ENCODE measurements at places on chromosomes 6 and 20. TPM values are rescaled to one million over a fixed set of nuclear protein-coding genes. Genes with fewer than 3 reads are reported as not detected.

Gene C20orf204
- 9.7 TPM for total RNA-seq

DNA sequence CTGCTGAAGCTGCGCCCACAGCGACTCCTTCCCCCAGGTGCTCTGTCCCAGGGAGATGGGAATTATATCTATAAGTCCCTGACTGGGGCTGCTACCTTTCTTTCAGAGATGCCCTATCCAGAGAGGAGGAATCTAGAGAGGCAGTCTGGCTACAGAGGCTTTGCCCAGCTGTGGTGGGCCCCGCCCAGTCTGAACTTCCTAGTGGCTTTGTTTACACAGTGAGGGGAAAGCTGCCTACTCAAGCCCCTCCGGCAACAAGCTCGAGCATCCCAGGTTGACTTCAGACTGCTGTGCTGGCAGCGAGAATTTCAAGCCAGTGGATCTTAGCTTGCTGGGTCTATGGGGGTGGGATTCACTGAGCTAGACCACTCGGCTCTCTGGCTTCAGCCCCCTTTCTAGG lies 152.5 kb upstream of the MAP3K7 start:
- no peak for DNase-seq

Gene PIGT
- 72.7 TPM for total RNA-seq

- H3K4me1 ChIP-seq: no peaks in the 10 kb centered on the region
- H3K27ac ChIP-seq: no peak overlapping the region
- no peak overlapping the region for H3K4me3 ChIP-seq
- no peaks in the 10 kb centered on the region for H3K36me3 ChIP-seq
- no peaks in the 10 kb centered on the region for H3K27me3 ChIP-seq
- no peak for DNase-seq
Measured at GRCh38 chr6:91267246-91267645, 680.4 kb upstream of the MAP3K7 start.

Gene LHFPL5
- not detected for total RNA-seq

- H3K27ac ChIP-seq: no peak overlapping the region
- no peaks in the 10 kb centered on the region for H3K36me3 ChIP-seq
Measured at GRCh38 chr6:11006061-11006460, 38.0 kb downstream of the ELOVL2 start.

- no peak for DNase-seq
- no peak overlapping the region for H3K4me3 ChIP-seq
- H3K27me3 ChIP-seq: no peaks in the 10 kb centered on the region
- H3K36me3 ChIP-seq: no peaks in the 10 kb centered on the region
- no peaks in the 10 kb centered on the region for H3K4me1 ChIP-seq
Measured at GRCh38 chr6:49300911-49301310, 162.1 kb downstream of the MMUT start.

Gene TRMT6
- total RNA-seq: 14.7 TPM

Gene SYTL3
- total RNA-seq: 65.3 TPM

Gene BPHL
- total RNA-seq: 7.7 TPM

Gene TNF
- 18.6 TPM for total RNA-seq

DNA sequence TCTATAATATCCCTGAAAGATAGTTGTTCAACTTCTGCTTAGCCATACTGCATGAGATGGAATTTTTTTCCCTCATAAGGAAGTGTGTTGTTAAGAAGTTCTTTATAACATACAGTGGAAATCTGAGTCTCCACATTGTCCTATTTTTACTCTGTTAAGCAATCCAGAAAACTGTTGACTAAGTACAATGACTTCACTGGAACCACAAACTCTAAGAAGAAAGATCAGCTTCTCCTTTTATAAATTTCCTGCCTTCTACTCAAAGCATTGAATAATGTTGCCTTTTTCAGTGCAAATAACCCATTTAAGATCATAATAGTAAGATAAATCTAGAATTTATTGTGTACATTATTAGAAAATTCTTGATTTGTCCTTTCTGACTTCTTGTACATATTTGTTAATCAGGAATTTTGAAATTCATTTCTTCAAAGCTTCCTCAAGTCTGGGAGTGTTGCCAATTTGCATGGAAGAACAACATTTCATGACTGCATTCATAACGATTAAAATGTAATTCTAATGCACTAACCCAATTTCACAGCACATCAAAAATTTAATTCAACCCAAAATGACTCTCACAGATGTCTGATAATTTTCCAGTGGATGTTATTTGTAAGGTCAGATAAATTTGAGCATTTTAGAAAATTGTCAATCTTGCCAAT lies 45.6 kb upstream of the ANKEF1 start:
- H3K27me3 ChIP-seq: peaks cover 8% of the 10 kb centered on the region
- no peak for DNase-seq
- H3K27ac ChIP-seq: no peak overlapping the region

- H3K4me1 ChIP-seq: no peaks in the 10 kb centered on the region
- H3K27ac ChIP-seq: no peak overlapping the region
- no peaks in the 10 kb centered on the region for H3K36me3 ChIP-seq
- no peak overlapping the region for H3K4me3 ChIP-seq
Measured at GRCh38 chr6:132007474-132008190, 56.5 kb upstream of the CCN2 start.

- no peaks in the 10 kb centered on the region for H3K36me3 ChIP-seq
- H3K4me3 ChIP-seq: no peak overlapping the region
- no peak overlapping the region for H3K27ac ChIP-seq
- H3K27me3 ChIP-seq: no peaks in the 10 kb centered on the region
- H3K4me1 ChIP-seq: no peaks in the 10 kb centered on the region
- DNase-seq: no peak
Measured at GRCh38 chr20:16129411-16129810, 443.8 kb downstream of the KIF16B start.

DNA sequence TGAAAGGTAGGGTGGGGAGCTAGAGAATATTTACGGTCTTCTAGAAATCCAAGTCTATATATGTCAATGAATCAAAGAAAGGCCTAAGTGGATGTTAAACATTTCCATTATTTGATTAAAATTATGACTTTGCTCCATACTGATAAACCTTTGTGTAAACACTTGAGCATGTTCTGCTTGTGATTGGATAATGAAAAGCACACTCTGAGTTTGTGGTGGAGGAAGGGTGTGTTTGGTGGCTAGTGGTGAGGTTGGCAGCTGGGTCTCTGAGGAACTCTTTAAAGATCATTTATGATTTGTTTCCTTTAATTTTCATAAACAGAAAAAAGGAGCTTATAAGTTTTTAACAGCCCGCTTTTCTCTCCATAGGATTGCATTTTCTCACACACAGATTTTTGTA lies 84.7 kb downstream of the RFPL4B start:
- no peaks in the 10 kb centered on the region for H3K4me1 ChIP-seq
- no peaks in the 10 kb centered on the region for H3K36me3 ChIP-seq

- no peak for DNase-seq
- no peaks in the 10 kb centered on the region for H3K4me1 ChIP-seq
- no peaks in the 10 kb centered on the region for H3K36me3 ChIP-seq
- no peak overlapping the region for H3K4me3 ChIP-seq
- H3K27me3 ChIP-seq: peaks cover 26% of the 10 kb centered on the region
Measured at GRCh38 chr6:139590206-139590605, 215.8 kb upstream of the CITED2 start.

Gene DEFB132
- total RNA-seq: not detected

Gene GPR6
- total RNA-seq: not detected

- peaks cover 8% of the 10 kb centered on the region for H3K4me1 ChIP-seq
- peak within 1 kb of the TSS; percentile 60 for H3K4me3 ChIP-seq
- H3K27me3 ChIP-seq: peaks cover 22% of the 10 kb centered on the region
- peak within 1 kb of the TSS; percentile 51 for H3K27ac ChIP-seq
- DNase-seq: peak; percentile 46
Measured at GRCh38 chr20:10218536-10219451, at the start of gene SNAP25. SNAP25 (plus strand) TSS chr20:10218830; CDS start chr20:10275492, 56,662 bp downstream.

GRCh38 chr6:132537145-132537544 lies 932 bp upstream of the TAAR9 start:
- H3K27me3 ChIP-seq: peaks cover 32% of the 10 kb centered on the region
- no peak overlapping the region for H3K4me3 ChIP-seq
- no peak for DNase-seq
- no peaks in the 10 kb centered on the region for H3K4me1 ChIP-seq
- no peak overlapping the region for H3K27ac ChIP-seq
- no peaks in the 10 kb centered on the region for H3K36me3 ChIP-seq

GRCh38 chr6:84860920-84861319 lies 96.5 kb upstream of the TBX18 start:
- H3K27ac ChIP-seq: no peak overlapping the region
- no peaks in the 10 kb centered on the region for H3K27me3 ChIP-seq

GRCh38 chr6:15077006-15077405 lies 168.9 kb upstream of the JARID2 start:
- H3K27me3 ChIP-seq: no peaks in the 10 kb centered on the region
- DNase-seq: no peak
- H3K4me1 ChIP-seq: peaks cover 6% of the 10 kb centered on the region
- no peak overlapping the region for H3K27ac ChIP-seq
- no peaks in the 10 kb centered on the region for H3K36me3 ChIP-seq

Gene C20orf96
- 11.7 TPM for total RNA-seq

Gene SIGLEC1
- 0.20 TPM for total RNA-seq

DNA sequence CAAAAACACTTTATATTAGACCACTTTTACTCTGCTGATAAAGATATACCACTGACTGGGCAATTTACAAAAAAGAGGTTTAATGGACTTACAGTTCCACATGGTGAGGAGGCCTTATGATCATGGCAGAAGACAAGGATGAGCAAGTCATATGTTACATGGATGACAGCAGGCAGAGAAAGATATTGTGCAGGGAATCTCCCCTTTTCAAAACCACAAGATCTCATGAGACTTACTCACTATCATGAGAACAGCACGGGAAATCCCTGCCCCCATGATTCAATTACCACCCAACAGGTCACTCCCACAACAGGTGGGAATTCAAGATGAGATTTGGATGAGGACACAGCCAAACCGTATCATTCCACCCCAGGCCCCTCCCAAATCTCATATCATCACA lies 1383.8 kb upstream of the MAP3K7 start:
- no peaks in the 10 kb centered on the region for H3K27me3 ChIP-seq
- H3K36me3 ChIP-seq: no peaks in the 10 kb centered on the region
- DNase-seq: no peak
- no peaks in the 10 kb centered on the region for H3K4me1 ChIP-seq
- H3K4me3 ChIP-seq: no peak overlapping the region

DNA sequence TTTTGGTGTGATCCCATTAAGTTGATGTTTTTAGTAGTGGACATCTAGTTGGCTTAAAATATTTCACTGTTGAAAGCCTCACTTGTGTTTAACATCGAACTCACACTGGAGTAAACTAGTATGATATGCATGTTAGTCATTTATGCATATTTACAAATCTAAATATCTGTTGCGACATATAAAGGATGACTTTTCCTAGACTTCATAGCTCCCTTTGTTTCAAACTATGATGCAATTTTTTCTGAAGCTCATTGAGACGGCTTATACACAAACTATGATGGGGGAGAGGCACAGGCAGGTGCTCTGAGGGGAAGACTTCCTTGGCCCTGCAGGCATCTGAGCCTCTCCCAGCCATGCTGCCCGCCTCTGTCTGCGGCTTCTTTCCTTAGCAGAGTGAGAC lies 11.8 kb upstream of the FOXC1 start:
- H3K27me3 ChIP-seq: peaks cover 66% of the 10 kb centered on the region
- no peak overlapping the region for H3K4me3 ChIP-seq
- H3K27ac ChIP-seq: no peak overlapping the region
- no peaks in the 10 kb centered on the region for H3K36me3 ChIP-seq

Gene RAB32
- not detected for total RNA-seq

- no peaks in the 10 kb centered on the region for H3K4me1 ChIP-seq
- H3K4me3 ChIP-seq: no peak overlapping the region
- H3K27me3 ChIP-seq: no peaks in the 10 kb centered on the region
- no peaks in the 10 kb centered on the region for H3K36me3 ChIP-seq
- no peak overlapping the region for H3K27ac ChIP-seq
Measured at GRCh38 chr6:65569505-65569904, 137.5 kb downstream of the EYS start.

Gene SIM1
- total RNA-seq: not detected

- no peaks in the 10 kb centered on the region for H3K27me3 ChIP-seq
- peak; percentile 39 for DNase-seq
- peaks cover 3% of the 10 kb centered on the region for H3K4me1 ChIP-seq
- no peak overlapping the region for H3K4me3 ChIP-seq
- H3K36me3 ChIP-seq: peaks cover 1% of the 10 kb centered on the region
- no peak overlapping the region for H3K27ac ChIP-seq
Measured at GRCh38 chr6:5214570-5215052, 46.1 kb downstream of the LYRM4 start.

- H3K4me3 ChIP-seq: no peak overlapping the region
- no peak for DNase-seq
- no peaks in the 10 kb centered on the region for H3K27me3 ChIP-seq
- H3K4me1 ChIP-seq: peaks cover 5% of the 10 kb centered on the region
- no peaks in the 10 kb centered on the region for H3K36me3 ChIP-seq
- H3K27ac ChIP-seq: no peak overlapping the region
Measured at GRCh38 chr20:44231713-44232468, 15.2 kb upstream of the GDAP1L1 start.

Gene ZFP57
- 13.5 TPM for total RNA-seq

Gene PTPRK
- total RNA-seq: 5.0 TPM

GRCh38 chr6:169376458-169376857 lies 122.8 kb upstream of the THBS2 start:
- H3K4me3 ChIP-seq: no peak overlapping the region
- no peak for DNase-seq
- no peak overlapping the region for H3K27ac ChIP-seq
- no peaks in the 10 kb centered on the region for H3K36me3 ChIP-seq

DNA sequence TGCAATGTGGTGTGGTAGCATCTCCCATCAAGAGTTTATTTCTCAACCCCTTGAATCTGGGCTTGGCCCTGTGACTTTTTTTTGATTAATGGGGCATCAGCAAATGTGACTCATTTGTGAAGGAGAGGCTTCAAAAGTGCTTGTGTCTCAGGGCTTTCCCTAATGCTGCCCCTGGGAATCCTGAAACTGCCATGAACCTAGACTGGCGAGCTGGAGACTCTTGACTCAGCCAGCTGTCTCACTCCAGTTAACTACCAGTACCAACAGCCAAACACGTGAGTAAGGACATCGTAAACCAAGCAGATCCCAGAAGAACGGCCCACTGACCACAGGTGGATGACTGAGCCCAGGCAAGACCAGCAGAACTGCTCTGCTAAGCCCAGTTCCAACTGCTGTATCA lies 72.8 kb upstream of the ADTRP start:
- no peaks in the 10 kb centered on the region for H3K27me3 ChIP-seq
- no peak for DNase-seq
- H3K36me3 ChIP-seq: no peaks in the 10 kb centered on the region
- no peak overlapping the region for H3K4me3 ChIP-seq

DNA sequence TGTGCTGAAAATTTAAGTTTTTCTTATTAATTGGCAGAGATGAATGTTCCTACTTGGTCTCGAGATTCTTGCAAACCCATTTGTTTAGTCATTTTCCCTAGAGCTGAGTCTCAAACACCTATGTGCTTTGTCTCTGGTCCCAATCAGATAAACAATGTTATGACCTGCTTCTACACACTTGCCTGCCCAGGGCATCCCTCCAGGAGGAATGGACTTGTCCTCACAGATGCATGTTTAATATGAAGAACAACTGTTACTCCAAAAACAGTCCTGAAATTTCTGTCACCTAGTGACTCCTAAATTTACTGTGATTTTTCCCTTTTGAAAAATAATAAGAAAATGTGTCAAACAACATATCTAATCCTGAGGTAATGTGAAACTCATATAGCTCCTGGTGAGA lies 43.7 kb downstream of the HDGFL1 start:
- DNase-seq: no peak
- no peak overlapping the region for H3K4me3 ChIP-seq
- H3K27me3 ChIP-seq: no peaks in the 10 kb centered on the region
- H3K27ac ChIP-seq: no peak overlapping the region
- H3K4me1 ChIP-seq: no peaks in the 10 kb centered on the region
- H3K36me3 ChIP-seq: no peaks in the 10 kb centered on the region

Gene NR2E1
- total RNA-seq: not detected

Measured in activated naive CD8-positive, alpha-beta T cell treated with anti-CD3 and anti-CD28 coated beads, Interleukin-2, amount 10 ng/mL, durations not matched to agents 7 days and 5 days (primary cell).